Stimulated activated CD8-positive, alpha-beta memory T cell treated with anti-CD3 and anti-CD28 coated beads, Interleukin-7, amount 100 ng/mL, for 1 hour (primary cell): ENCODE measurements at places on chromosomes 12 and 14.

DNA sequence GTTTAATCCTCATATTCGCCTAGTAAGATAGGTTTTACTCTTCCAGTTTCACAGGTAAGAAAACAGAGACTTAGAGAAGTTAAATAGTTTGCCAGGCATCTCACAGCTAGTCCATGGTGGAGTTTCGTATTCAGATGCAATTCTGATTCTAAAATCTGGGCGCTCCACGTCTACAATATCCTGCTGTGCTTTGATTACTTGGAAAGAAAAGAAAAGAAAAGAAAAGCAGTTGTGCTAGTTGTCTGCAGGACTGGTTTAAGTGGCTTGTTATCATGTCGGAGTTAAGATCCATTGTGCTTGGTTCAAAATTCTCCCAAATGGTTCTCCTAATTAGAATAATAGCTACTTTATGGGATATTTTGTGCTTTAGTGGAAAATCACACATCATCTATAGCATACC, 18.6 kb downstream of the AKAP3 start:
- DNase-seq: no peak

DNA sequence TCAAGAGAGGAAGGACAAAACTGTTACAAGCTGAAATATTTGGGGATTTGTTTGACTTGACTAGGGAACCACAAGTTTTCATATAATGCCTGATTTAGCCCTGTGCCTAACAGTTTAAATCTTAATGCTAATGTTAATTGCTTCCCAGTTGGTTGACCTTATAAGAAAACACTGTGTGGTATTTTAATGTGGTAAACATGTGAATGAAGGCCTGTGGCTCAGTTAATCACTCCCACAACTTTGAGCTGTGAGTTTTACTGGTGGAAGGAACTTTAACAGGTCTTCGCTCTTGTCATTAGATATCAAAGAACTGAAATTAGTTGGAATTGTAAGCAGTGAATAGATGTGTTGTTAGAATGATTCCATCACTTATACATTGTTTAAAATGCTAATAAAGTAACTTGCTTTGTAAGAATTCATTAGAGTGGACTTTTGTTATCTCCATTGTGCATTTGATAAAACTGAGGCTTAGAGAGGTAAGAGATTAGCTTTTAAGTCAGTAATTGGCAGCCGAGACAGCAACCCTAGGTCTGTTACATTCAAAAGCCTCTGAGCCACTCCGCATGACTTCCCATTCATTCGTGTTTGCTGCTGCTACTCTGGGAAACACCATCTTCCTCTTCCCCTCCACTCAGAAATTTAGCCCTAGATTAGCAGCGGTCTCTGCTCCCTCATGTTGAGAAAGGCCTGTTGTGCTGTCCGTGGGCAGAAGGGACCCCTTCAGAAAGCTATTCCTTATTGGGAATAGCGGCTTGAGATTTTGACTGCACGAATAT, 1.0 kb upstream of the TBK1 start:
- DNase-seq: no peak

DNA sequence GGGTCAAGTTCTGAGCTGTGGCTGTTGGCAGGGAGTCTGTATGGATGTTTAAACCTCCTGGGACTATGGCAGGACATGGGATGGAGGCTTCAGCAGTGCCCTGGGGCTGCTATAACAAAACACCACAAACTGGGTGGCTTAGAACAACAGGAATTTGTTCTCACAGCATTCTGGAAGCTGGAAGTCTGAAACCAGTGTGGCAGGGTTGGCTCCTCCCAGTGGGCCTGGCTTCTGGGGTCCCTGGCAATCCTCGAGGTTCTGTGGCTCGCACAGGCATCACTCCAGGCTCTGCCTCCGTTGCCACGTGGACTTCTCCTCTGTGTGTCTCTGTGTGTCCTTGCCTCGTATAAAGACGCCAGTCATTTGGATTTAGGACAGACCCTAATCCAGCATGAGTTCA, 39.9 kb downstream of the FZD10 start:
- DNase-seq: no peak

GRCh38 chr14:81940651-81941050, 407.0 kb upstream of the SEL1L start:
- DNase-seq: no peak

DNA sequence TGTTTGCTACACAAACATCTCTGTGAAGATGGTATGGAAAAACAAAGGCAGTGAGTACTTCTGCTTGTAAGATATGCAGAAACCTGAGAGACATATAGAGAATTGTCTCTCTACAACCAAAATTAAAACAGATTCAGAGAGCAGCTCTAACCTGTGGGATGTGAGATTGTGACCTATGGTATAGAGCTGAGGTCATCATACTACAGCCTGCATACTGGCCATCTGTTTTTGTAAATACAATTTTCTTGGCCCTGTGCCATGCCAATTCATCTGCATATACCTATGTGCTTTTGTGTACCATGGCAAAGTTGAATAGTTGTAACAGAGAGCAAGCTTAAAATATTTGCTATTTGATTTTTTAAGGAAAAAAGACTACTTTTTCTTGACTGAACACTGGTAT, 99.6 kb downstream of the LMO3 start:
- no peak for DNase-seq

- DNase-seq: no peak
Measured at GRCh38 chr14:68678471-68678870, 114.4 kb downstream of the ZFP36L1 start.

DNA sequence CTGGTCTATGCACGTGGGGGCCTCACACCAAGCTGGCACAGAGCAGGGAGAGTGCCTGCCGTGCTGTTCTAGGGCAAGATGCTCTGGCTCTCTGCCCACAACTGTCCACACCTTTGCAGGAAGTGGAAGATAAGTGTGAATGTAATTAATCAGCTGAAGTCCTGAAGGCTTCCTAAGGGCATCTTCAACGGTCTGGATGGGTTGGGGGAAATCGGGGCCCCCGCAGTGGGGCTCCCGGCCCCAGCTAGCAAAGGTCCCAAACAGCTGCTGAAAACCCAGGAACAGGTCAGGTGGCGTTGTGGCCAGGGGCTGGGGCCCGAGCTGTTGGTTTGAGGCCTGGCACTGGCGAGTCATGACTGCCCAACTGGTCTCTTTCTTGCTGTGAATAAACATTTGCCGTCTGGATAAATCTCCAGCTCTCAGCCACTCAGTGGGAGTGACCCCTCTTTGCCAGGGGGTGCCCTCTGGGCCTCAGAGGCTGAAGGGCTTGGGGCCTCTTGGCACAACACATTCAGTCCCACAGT, 6.7 kb upstream of the SLC25A29 start:
- no peak for DNase-seq

DNA sequence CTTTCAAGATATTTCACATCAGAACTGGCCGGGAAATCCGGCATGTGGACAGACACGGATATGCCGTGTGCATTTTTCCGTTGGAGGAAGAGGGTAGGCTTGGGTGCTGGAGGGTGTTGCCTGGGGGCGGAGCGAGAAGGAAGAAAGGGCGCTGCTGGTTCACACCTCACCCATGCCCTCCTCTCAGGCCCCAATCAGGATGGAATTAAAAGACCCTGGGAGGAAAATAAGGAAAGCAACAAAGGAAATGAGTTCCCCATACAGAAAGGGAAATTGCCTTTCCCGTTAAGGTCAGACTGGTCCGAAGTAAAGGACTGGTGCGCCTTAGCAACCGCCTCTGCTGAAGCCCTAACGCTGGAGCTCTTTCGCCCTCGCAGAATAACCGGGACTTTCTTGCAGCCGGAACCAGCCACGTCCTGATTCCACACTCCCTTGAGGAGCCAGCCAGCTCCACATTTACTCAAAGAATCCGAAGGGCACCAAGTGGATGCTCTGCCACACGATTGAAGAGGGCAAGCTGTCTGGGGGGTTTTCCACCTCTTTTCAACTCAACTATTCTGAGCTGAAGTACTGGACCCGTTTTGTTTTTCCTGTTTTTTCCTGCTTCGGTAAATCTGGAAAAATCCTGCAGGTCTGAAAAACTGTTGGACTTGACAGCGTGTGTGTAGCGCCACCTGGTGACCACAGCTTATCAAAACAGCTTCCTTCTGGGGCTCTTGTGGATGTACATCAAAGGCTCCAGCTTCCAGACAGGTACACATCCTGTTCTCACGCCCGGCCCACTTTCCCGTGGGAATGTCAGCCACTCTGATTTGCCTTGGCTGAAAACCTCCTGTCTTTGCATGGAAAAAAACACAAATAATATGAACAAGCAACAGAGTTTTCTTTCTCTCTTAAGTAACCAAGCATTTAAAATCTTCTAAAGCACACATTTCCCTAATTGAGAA, 37.6 kb upstream of the BCL2L14 start:
- peak; percentile 42 for DNase-seq

GRCh38 chr12:19065871-19066270, 63.7 kb upstream of the PLEKHA5 start:
- no peak for DNase-seq

- DNase-seq: no peak
Measured at GRCh38 chr12:98483621-98484503, 31.5 kb upstream of the TMPO start.

DNA sequence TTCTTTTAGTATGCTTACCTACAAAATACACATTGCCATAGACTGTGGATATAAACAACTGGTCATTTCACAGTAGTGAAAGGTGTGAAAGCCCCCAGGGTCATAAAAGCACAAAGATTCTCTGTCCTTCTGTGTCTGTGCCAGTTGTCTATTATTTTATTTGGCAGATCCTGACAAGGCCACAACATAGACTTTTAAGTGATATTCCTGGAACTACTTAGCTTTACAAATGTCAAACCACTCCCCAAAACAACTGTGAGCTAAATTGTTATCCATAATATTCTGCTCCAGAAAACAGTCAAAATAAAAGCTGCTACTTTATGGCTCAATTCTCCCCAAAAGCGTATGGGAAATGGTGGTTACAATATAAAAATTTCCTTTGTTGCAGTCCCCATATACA, 172.1 kb downstream of the SEC23A start:
- DNase-seq: no peak

GRCh38 chr14:52059649-52060048, 9.2 kb downstream of the NID2 start:
- no peak for DNase-seq

DNA sequence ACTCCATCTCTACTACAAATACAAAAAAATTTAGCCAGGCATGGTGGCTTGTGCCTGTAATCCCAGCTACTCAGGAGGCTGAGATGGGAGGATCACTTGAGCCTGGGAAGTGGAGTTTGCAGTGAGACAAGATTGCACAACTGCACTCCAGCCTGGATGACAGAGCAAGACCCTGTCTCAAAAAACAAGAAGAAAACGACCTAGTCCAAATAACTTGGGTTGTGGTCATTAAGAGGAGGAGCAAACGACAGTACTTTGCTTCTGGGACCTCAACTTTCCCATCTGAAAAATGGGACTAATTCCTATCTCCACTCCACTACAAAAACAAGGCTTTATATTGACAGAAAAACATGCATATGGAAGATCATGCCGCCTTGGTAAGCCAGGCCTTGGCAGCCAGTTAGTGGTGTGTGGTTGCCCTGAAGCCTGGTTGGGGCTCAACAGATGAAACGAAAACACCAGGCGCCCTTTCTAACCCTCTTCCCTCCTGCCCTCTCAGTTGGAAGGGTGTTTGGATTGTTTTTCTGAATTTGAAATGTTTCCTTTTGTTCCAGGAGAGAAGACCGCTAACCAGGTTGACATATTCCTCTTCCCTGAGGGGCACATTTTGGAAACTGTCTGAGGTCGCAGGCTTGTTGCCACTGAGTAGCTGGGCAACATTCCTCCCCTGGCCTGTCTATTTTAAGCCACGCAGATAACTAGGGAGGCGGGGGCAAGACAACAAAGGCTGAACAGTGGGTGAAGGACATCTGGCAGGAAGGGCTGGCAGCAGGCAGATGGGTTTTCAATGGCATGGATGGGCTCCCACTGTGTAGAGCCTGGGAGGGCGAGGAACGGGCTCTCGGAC, 13.7 kb upstream of the VPS37B start:
- no peak for DNase-seq

DNA sequence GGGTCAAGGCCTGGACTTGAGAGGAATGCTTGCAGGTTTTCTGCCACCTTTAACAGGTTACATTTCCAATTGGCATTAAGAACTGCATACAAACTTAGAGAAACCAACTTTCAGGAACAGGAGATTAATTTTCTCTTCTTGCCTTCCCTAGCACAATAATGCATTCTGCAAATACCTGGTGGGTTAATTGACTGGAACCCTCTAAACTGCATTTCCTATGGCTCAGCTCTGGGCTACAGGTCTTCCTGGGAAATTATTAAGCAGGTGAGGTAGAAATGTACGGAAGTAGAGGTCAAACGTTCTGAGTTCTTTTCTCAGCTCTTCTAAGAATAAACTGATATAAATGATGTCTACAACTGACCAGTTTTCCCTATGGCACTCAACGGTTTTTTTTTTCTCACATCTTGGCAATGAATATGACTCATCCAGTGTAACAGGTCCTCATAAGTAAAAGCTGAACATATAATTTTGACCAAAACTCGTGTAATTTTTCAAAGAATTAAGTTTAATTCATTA, 144.9 kb upstream of the PELI2 start:
- no peak for DNase-seq

DNA sequence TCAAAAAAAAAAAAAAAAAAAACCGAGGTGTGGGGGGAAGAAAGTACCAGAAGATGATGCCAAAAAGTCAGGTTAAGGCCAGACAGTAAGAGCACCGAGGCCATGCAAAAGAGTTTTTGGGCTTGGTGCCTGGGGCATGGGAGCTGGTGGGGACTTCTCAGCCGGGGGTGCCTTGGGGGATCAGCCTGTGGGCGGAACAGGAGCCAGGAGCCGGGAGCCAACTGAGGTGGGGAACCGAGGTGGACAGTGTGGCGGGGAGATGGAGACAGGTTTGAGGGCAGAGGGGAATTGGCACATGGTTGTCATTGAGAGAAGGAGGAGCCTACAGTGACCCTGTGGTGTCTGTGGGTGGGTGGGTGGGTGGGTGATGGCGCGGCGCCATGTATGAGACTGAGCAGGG, 33.2 kb downstream of the TSPAN11 start:
- DNase-seq: no peak

DNA sequence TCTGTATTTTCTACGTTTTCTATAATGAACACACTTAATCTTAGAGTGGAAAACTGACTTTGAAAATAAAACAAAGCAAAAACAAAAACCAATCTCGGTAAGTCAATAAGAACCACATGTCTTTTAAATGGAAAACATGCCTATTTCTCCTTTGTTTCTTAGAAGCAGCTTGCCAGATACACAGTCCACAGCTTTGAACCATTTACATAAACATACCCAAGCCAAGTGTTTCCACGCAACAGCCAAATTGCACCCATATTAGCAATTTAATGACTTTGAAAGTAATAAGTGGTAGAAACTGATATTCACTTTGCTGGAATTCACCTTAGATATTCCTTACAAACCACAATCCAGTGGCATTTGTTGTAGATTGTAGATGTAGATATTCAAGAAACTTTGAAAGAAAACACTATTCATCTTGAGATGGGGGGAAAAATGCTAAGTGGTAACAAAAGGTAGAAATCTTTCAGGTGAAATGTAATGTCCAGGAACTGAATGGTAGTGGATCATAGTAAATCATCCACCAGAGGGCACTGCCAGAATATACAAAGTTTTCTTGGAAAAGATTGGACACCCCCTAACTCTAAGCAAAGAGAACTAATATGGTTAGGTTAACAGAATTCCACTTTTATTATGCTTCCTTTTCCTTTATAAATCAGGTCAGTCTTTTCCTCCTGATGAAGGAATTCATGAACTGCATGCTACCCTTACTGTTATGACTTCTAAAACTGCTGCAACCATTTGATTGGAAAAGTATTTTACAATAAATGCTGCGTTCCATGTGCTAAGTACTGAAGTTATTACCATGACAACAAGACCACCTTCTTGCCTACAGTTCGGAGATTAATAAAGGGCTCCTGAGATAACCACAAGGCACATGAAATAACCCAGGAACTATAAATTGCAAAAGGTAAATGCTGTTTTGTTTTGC, 69.8 kb downstream of the RERG start:
- DNase-seq: no peak

- no peak for DNase-seq
Measured at GRCh38 chr12:122052285-122052684, 26.3 kb upstream of the MLXIP start.

- no peak for DNase-seq
Measured at GRCh38 chr14:102602421-102603292, 10.2 kb downstream of the RCOR1 start.
